Anterior cingulate cortex (tissue), 58 donors: ENCODE measurements at places on chromosomes 5 and 9.

GRCh38 chr9:130868230-130868629, 28.4 kb downstream of the QRFP start:
- no peak for DNase-seq

GRCh38 chr5:75054134-75054930, 2.0 kb upstream of the GCNT4 start:
- no peak for DNase-seq

DNA sequence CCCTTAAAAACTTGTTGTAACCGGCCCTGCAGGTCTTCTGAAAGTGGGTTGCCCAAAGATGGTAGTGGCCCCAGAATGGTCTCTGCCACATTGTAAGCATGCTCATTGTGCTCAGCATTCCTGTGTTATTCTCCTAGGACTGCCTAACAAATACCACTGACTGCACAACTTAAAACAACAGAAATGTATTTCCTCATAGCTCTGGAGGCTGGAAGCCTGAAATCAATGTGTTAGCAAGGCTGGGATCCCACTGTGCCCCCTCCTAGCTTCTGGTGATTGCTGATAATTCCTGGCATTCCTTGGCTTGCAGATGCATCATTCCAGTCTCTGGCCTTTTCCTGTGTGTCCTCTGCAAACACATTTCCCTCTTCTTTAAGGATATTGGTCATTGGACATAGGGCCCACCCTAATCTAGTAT, 3.4 kb upstream of the GCNT4 start:
- no peak for DNase-seq

DNA sequence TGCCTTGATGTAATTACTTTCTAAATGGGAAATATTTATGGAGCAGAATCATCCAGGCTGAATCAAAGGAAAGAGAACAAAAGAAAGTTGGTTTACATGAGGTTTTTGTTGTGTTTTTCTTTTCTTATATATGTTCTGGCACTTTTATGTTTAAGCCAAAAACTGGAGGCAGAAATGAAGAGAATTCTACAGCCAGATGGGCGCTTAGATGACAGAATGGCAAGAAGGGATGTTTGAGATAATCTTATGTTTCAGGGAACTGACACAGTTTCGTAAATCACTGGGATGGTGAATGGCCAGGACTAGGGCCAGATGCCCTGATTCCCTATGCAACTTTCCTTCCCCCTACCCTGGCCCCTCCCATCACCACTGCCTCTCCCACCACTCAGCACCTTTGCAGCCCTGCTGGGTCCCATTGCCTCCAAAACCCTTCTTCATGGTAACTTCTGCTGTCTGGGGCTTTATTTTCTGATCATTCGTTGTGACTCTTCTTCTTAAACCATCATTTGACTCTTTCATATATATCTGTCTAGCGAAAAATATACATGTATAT, 111.8 kb downstream of the EFNA5 start:
- no peak for DNase-seq

- no peak for DNase-seq
Measured at GRCh38 chr5:158958021-158958994, 141.4 kb downstream of the EBF1 start.

DNA sequence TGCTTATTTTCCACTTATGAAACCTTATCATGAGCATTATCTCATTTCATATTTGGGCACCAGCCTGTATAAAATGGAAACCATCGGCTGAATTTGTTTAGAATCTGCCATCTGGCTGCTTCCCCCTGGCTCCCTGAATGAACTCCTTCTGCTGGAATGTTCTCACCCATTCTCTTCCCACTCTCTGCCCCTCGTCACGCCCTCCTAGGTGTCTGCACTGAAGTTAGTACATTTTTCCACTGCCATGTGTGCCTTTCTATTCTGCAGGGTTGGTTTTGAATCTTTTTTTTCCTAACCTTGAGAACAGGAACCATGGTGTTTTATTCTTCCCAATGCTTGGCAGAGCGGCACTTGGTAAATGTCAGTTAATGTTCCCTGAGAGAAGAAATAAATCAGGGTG, 359.7 kb downstream of the MLLT3 start:
- no peak for DNase-seq

- DNase-seq: no peak
Measured at GRCh38 chr5:76305269-76305668, 97.8 kb upstream of the IQGAP2 start.

- DNase-seq: no peak
Measured at GRCh38 chr9:15834541-15834940, 281.7 kb downstream of the CCDC171 start.
